ENCODE measurements at places on chromosomes 6 and 20.

- DNase-seq: no peak
Observed at GRCh38 chr6:143140767-143141166, 80.1 kb downstream of the AIG1 start.

DNA sequence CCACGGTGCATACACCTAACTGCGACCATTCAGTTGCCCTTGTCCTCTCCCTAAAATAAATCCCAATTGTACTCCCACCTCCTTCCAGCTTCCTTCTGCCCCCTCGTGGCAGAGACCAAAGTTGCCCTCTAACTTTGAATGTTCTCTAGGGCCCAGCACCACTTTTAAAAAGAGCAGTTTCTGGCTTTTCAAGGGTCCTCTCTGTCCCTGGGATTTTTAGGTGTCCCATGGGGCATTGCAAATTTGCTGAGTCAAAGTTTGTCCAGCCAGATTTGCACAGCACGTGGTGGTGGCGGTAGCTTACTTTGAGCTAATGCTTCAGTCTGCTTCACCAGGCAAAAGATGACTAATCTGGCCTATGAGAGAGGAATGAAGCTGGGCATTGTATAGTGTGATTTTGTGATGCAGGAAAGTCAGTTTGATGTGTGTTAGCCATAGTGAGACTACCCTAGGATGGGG is 100.2 kb downstream of the PERP start:
- DNase-seq: peak; percentile 13

DNA sequence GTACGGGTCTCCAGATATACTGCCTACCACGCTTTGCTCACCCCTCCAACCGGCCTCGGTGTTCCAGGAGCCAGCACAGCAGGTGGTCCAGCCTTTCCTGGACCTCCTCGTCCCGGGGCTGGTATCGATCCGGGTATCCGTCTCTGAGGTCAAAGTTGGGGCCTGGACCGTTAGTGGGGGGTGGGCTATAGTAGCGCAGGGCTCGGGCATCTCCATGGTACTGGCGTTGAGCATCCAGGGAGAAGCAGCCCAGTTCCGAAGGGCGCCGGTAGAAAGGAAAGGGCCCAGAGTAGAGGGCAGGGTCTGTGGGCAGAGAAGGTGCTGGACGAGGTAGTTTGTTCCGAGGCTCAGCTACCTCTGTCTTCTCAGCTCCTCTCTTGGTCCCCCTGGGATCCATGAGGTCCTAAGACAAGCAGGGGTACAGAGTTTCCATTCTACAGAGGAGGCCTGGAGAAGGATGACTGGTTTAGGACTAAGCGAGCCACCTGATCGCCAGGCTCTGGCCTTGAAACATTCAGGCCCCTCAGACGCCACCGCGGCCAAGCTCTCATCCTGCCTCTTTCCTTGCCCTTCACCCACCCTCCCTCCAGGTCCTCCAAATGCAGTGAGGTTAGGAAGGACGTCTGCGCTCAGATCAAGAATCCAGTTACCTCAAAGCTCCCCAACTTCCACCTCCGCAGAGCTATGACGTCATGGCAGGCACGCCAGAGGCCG is 502 bp downstream of the DXO start:
- no peak for DNase-seq

GRCh38 chr6:37454420-37455140 is 21.6 kb downstream of the CMTR1 start:
- DNase-seq: no peak

GRCh38 chr20:24487648-24488047 is 18.2 kb downstream of the SYNDIG1 start:
- DNase-seq: no peak

DNA sequence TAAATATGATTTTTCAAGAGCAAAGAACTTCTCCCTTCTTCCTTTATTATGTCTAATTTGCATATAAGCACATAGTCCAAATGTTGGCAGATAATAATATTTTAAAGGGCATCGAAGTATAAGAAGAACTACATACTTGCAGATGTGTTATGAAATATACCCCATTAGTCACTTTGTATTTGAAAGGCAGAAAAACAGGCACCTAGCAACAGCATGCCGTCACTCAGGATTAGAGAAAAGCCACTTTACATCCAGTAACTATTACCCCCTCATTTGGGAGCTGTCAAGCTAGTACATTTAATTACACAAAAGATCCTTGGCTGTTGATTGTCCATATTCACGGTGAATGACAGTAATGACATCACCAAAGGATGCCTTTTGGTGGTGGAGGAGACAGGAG is 99.3 kb upstream of the ARMC2 start:
- no peak for DNase-seq

- DNase-seq: no peak
Observed at GRCh38 chr20:33284284-33284683, 1.3 kb downstream of the BPIFB1 start.

DNA sequence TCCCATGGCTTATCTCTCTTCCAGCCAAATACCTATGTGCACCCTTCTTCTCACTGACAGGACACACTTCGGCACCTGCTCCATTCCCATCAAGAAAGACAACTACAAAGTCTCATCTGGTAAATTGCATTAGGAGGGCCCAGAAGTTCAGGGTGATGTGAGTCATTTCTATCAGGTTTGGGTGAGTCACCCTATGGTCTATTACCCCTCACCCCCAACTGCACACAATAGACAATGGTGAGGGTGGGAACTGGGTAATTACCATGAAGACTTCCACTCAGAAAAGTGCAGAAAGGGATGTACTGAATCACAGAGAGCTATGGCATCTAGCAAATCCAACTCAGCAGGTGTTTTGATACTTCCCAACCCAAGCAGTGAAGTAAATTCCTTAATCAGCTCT is 54.8 kb downstream of the OPN5 start:
- DNase-seq: no peak
